ENCODE measurements at places on chromosomes 16 and 17.

DNA sequence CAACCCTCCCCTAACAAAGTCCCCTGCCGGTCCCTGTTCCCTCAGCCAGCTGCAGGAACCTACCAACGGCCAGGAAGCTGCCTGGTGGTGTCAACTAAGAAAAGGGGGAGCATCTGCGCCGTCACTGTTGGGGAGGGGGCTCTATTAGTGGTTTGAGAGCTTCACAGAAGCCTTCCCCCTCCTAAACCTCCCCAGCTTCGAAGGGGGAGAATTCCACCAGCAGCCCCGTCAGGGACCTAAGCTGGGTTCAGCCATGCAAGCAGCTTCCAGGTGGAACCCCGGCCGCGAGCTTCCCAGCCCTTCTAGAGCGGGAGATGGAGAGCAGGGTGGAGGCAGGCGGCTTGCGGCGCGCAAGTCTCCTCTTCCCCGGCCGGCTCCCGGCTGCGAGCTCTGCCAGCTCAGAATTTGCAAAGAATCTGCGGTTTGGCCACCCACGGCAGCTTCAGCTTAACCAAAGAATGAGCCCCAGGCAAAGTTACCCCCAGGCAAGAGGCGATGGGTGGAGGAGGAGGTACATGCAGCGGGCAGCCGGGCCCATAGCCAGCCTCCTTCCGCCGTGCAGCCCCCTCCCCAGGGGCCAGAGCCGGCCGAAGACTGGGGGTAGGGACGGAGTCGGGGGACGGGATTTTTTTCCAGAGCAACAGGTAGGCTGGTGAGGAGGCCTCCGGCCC lies 33.7 kb downstream of the DDX19A start:
- H3K27ac ChIP-seq, result peak overlapping the region; percentile 79
- peak; percentile 57 for DNase-seq
- H3K36me3 ChIP-seq, result peaks cover 35% of the 10 kb centered on the region
- no peaks in the 10 kb centered on the region for H3K27me3 ChIP-seq

DNA sequence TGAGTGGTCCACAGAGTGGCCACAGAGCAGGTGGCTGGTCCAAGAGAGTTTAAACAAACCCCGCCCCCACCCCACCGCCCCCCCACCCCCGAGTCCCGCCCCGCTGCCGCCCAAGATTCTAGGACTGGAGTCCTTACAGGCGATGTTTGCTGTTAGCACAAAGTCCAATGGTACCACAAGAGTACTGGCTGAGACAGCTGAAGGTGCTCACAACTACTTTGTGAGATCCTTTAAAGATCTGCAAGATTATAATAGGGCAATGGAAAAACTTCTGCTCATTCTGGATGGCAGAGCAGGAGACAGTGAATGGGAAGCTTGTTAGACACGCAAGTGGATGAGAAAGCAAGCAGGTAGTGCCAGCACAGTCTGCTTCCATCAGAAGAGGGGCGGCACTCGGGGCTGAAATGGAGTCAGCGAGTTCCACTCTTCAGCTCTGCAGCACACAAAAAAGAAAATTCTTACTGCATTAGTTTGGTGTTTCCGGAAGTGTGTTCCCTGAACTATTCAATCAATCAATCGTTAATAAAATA lies 4.7 kb upstream of the TEKT3 start:
- H3K27ac ChIP-seq, result no peak overlapping the region
- H3K4me1 ChIP-seq, result peaks cover 2% of the 10 kb centered on the region
- H3K27me3 ChIP-seq, result peaks cover 79% of the 10 kb centered on the region

DNA sequence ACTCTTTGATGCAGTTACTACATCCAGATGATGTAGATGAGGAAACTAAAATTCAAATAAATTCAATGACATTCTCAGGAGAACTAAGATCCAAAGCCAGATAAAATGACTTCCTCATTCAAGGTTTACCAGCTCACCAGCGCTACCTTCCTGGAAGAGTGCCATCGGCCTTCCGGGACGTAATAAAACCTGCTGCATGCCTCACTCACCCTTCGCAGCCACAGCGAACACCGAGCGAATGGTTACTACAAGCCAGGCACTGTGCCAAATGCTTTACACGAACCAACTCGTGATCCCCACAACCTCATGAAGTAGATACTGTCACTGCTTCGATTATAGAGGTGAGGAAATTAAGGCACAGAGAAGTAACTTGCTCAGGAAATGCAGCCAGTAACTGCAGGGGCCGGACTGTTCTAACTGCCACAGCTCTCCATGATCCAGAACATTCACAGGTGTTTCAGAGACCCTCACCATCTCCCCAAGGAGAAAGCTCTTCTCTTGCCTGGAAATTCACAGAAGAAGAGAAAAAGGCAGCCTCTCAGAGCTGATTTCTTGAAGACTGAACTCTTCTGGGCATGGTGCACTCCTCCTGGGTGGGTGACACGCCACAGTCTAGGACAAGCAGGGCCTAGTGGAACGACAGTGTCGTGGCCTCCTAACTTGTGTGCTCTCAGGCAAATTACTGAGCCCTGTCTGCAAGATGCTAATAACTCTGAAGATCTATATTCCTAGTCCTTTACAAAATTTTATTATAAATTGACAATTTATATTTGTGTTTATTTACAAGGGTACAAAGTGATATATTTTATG lies 46.8 kb downstream of the HIC1 start:
- no peak for DNase-seq
- H3K27me3 ChIP-seq, result no peaks in the 10 kb centered on the region
- no peaks in the 10 kb centered on the region for H3K36me3 ChIP-seq
- peak overlapping the region; percentile 41 for H3K27ac ChIP-seq

GRCh38 chr17:35947156-35947585 lies 3.7 kb upstream of the LYZL6 start:
- no peaks in the 10 kb centered on the region for H3K36me3 ChIP-seq
- peak overlapping the region; percentile 62 for H3K4me3 ChIP-seq
- peak; percentile 63 for DNase-seq
- no peaks in the 10 kb centered on the region for H3K27me3 ChIP-seq
- H3K27ac ChIP-seq, result no peak overlapping the region

DNA sequence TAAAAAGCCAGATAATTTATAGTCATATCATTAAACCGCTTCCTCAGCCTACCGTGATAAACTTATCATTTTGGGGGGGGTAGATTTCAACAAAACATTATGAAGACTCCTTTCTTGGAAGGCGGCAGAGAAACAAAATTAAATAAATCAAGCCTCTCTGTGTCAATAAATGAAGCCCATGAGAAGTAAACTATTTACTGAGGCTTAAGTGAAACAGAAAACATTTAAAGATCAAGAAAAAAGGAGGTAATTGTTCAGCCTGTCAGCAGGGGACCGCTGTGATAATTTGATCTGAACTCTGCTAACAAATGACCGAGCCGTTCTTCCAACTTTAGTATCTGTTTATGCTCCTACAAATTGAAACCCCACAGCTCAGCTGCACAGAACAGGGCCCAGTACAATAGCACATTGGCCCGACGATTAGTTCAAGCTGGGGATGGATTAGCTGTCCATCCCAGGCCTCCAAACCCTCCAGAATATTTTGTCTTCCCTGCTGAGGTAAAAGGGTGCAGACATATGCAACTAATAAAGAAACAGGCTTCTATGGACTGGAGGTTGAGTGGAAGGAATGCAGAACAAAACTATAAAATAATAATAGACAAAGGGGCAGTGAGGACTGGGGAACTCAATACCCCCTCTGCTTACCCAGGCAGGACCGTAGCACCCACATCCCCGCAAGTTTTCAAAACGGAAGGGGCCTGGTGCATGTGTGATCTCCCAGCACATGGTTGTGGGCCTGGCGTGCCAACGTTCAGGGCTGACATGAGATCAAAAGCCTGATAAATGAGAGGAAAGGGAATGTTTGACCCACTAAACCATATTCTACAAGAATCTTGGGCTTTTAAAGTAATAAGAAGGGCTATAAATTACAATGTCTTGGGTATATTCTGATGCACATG lies 298.1 kb upstream of the IRX5 start:
- peaks cover 11% of the 10 kb centered on the region for H3K27me3 ChIP-seq
- H3K27ac ChIP-seq, result no peak overlapping the region
- H3K4me1 ChIP-seq, result no peaks in the 10 kb centered on the region
- no peaks in the 10 kb centered on the region for H3K36me3 ChIP-seq
- H3K4me3 ChIP-seq, result no peak overlapping the region

DNA sequence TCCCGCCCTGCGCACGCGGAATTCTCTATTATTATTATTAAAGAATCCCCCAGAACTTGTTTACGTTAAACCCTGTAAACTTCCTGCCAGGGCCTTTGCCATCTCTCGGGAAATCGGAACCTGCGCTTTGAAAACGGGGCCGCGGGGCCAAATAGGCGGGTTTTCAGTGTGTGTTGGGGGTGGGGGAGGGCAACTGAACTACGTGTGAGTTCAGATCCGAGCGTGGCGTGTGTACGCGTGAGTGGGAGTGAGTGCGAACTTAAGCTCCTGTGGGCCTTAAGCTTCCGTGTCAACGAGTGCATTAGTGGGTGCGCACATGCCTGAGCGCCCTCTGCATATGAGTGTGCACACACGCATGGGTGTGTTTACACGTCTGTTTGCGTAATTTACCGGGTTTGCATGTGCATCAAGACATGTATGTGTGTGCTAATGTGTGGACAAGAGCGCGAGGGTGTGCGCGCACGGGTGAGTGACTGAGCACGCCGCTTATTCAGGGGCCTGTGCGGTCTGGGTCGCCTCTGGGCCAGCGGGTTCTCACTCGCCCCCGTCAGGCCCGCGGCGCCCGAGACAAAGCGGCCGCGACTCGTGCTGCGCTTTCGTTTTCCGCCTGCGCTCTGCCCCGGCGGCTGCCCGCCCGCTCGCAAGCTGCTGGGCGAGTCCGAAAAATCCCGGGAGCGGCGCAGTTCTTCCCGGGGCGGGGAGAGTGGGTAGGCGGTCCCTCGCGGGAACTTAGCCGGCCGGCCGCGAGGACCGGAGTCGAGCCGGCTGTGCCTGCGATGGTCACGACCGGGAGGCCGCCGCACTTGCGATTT lies 1.2 kb upstream of the FOXF1 start:
- H3K36me3 ChIP-seq, result no peaks in the 10 kb centered on the region
- no peak for DNase-seq
- H3K4me3 ChIP-seq, result peak overlapping the region; percentile 78
- H3K27ac ChIP-seq, result no peak overlapping the region
- H3K27me3 ChIP-seq, result peaks cover 89% of the 10 kb centered on the region

DNA sequence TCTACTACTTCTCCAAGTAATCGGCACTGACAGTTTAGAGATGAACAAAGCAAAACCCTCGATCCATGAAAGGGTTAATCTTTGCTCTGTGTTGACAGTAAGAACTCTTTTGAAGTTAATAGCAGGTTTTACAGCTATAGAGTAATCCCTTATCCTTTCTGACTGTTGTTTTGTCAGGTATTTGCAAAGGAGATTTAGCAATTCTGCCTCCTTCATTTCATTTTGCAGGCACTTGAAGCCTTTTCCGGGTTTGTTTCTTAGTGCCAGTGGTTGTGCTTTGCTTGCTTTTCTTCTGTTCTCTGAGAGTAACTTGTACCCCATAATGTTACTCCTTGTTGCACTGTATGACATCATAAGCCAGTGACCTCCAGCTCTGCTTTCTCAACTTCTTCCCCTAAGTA lies 64.5 kb downstream of the TANGO6 start:
- H3K27ac ChIP-seq, result no peak overlapping the region
- H3K36me3 ChIP-seq, result peaks cover 56% of the 10 kb centered on the region
- peaks cover 2% of the 10 kb centered on the region for H3K4me1 ChIP-seq
- H3K4me3 ChIP-seq, result no peak overlapping the region
- H3K27me3 ChIP-seq, result no peaks in the 10 kb centered on the region
